ENCODE measurements at places on chromosomes 6 and 20.

DNA sequence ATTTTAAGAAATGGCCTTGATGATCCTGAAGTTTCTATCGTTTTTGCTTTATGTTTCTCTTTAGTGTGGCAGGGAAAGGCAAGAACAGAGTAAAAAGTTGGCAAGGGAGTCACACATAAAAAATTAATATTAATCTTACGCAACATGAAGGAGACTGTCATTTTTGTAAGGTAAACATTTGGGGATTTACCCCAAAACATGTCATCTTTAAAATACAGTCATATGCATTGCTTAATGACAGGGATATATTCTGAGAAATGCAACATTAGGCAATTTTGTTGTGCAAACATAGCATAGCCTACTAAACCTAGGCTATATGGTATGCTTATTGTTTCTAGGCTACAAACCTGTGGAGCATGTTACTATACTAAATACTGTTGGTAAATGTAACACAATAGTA is 5.4 kb downstream of the RBL1 start:
- no peak for DNase-seq

- DNase-seq, result no peak
Measured at GRCh38 chr20:10682939-10683338, 9.1 kb upstream of the JAG1 start.

GRCh38 chr6:42551217-42551616 is 12.6 kb upstream of the UBR2 start:
- DNase-seq, result no peak

GRCh38 chr6:5518936-5519491 is 257.7 kb downstream of the FARS2 start:
- no peak for DNase-seq

- no peak for DNase-seq
Measured at GRCh38 chr20:23225407-23226060, 125.1 kb upstream of the NXT1 start.

GRCh38 chr6:138157986-138158638 is 3.6 kb upstream of the ARFGEF3 start:
- DNase-seq, result no peak

GRCh38 chr6:63997734-63998133 is 362.1 kb downstream of the PHF3 start:
- no peak for DNase-seq

- no peak for DNase-seq
Measured at GRCh38 chr6:55448451-55448850, 121.2 kb downstream of the GFRAL start.

DNA sequence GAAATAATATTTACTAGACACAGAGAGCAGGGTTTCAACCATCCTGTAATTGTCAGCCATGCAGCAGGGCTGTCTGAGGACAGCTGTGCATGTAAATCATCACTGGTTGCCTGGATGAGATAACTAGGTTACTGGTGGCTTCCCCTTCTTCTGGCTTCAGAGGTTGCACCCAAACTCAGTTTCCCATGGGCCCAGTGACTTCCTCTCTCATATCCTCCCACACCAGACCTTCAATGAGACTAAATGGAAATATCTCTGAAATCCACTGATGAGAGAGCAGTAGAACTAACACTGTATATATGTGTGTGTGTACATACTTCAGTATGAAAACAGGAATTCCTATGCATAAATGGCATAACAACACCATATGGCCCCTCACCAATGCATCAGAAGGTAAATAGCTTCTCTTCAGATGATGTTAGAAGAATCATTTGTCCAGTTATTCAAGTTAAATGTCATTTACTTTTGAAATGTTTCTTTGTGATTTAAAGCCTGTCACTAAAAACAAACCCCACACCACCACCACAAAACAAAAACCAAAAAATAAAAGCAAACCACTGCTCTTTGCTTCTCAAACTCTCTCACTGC is 51.0 kb upstream of the IL20RA start:
- DNase-seq, result peak; percentile 13

GRCh38 chr6:169849396-169849795 is 98.0 kb downstream of the ERMARD start:
- no peak for DNase-seq

DNA sequence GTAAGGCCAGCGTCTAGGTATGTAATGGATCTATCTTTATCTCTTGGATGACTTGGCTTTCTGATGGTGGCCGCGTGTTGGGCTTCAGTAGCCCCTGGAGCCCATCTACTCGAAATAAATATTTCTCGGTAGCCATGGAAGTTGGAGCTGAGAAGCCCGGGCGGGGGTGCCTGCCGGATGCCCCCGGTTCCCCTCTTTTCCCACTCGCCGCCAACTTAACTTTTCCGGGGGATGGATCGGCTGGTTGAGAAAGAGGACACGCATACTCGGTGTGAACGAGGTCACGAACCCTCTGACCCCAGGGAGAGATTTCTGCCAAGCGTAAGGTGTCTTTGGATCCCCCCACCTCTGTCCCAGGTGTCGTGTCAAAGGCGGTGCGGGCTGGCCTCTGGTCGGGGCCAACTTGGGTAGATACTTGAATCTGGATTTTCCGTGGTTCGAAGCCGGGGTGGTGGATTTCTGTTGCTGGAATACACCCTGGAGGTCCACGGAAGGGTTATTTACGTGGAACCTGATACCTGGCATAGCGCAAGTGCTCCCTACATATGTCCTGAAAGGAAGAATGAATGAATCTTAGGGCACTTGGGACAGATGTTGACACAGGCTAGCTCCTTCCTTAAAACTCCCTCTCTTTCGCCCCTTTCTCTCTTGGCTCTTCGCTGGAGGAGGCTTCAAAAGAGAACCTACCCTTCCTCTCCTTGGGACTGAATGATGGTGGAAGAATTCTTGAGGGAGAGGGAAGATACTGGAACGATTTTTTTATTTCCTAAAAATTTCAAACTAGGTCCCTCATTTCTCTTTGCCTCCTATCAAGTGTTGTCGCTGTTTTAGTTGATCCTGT is 996 bp downstream of the DOK5 start:
- DNase-seq, result no peak

GRCh38 chr6:80527552-80528052 is 421.1 kb downstream of the BCKDHB start:
- no peak for DNase-seq

GRCh38 chr6:16418151-16418550 is 179.8 kb downstream of the GMPR start:
- no peak for DNase-seq

DNA sequence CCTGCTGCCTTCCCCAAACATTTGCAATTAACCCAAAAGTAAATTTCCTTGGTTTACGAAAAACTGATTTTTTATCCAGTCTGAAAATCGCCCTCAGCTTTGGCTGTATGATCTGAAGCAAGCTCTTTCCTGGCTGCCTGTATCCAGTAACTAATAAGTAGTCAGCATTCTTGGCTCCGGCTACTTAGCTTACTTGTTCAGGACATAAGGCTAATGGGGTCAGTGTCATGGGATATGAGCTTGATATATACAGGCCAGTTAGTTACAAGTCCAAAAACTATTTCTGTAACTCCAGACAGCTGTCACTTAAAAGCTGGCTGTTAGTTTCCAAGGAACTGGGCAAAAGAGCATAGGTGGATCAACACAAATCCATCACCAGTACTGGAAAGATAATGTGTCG is 56.2 kb downstream of the KHDC1L start:
- DNase-seq, result no peak

- peak; percentile 84 for DNase-seq
Measured at GRCh38 chr6:147941143-147941542, 401.5 kb upstream of the SASH1 start.

DNA sequence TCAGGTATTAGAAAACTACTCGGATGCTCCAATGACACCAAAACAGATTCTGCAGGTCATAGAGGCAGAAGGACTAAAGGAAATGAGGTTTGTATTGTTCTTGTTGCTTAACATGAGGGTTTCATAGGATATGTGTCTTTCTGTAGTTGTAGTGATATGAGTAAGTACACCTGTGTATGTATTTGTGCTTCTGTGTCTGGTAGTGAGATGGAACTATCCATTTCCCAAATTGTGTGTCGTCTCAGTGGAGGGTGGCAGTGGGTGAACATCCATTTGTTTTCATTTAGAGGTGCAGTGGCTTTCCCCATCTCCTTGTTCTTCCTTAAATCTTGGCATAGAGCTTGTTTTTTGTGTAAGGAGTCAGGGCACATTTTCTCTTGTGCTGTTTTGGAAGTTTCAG is 8.2 kb downstream of the ASXL1 start:
- no peak for DNase-seq

Data from NCI-H82 (cell line).